Activated T-cell treated with anti-CD3 and anti-CD28 coated beads for 4 hours (primary cell): ENCODE measurements at places on chromosomes 3 and 15.

DNA sequence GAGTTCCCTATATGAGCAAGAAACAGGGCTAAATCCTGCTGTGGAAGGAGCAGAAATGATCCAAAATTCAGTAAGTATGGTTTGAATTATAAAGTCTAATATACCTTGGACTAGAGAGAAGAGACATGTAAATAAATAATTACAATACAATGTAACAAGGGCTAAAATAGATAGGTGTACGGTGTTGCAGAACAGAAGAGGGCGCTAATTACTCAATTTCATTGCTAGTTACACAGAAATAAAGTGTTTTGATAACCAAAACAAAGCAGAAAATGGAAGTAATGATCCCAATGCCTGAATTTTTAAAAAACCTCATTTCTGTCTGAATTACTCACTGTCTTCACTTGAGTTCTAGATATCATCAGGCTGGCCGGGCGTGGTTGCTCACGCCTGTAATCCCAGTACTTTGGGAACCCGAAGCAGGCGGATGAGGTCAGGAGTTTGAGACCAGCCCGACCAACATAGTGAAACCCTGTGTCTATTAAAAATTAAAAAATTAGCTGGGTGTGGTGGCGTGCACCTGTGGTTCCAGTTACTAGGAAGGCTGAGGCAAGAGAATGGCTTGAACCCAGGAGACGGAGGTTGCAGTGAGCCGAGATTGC, 8.3 kb upstream of the PLCH1 start:
- no peak for DNase-seq

DNA sequence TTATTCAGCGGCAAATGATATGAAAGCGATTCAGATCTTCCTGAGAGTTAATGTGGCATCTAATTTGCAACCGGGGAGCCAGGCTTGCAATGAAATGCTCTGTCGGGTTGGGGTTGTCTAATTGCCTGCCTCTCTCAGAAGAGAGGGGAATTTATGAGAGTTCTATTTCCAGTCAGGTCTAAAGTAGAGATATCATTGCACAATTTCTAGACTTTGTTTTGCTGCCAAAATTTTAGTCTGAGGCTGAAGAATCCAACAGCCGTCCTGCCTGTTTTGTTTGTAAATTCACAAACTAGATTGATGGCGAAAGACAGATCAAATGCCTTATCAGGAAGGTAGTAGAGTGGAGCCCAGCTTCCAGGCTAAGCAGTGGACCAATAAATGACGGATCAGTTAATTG, 610 bp downstream of the LIPC start:
- DNase-seq: no peak

- DNase-seq: no peak
Measured at GRCh38 chr3:194382196-194382891, 12.8 kb upstream of the LRRC15 start.

DNA sequence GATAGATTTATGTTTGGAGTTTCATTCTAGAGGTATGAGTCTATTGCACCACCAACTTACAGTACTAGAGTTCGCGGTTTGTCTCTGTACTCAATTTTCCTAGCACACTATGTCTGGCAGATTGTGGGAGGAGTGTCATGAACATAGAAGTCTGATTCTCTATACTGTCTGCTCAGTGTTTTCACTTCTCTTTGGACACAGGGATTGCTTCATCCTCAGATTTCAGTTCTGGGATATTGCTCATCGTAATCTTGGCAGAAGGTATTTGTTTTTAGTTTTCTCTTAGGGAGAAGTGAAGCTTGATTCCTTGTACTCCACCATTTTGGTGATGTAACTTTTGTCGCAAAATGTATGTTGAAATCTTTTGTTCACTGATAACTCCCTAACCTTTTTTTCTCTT, 27.8 kb upstream of the AZI2 start:
- no peak for DNase-seq

- DNase-seq: no peak
Measured at GRCh38 chr3:36648241-36649034, 115.9 kb downstream of the DCLK3 start.
